Activated CD4-positive, CD25-positive, alpha-beta regulatory T cell treated with anti-CD3 and anti-CD28 coated beads, Interleukin-2, amount 50 U/mL, for 24 hours (primary cell): ENCODE measurements at places on chromosomes 11 and 22.
A peak's percentile ranks its signal among the peaks of the same experiment; 100 is the strongest.

GRCh38 chr22:19962246-19962908 lies 20.8 kb upstream of the TXNRD2 start:
- peak; percentile 22 for ATAC-seq

- ATAC-seq: no peak
Measured at GRCh38 chr11:69563306-69563705, 77.7 kb upstream of the CCND1 start.

DNA sequence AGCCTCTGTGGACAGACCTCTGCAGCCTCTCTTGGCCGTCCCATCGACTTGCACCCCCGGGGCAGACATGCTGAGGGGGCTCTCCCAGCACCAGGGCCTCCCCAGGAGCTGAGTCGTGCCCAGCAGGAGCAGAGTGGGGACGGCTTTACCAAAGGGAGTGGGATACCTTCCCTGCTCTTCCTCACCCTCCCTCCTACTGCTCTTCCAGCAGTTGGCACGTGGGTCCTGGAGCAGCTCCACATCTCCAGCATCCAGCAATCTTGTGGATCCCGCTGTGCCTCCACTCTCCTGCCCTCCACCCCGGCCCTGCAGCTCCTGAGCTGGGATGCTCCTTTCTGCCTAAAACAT lies 854.0 kb downstream of the BRD1 start:
- no peak for ATAC-seq

- no peak for ATAC-seq
Measured at GRCh38 chr11:42271306-42271705, 811.9 kb upstream of the LRRC4C start.

DNA sequence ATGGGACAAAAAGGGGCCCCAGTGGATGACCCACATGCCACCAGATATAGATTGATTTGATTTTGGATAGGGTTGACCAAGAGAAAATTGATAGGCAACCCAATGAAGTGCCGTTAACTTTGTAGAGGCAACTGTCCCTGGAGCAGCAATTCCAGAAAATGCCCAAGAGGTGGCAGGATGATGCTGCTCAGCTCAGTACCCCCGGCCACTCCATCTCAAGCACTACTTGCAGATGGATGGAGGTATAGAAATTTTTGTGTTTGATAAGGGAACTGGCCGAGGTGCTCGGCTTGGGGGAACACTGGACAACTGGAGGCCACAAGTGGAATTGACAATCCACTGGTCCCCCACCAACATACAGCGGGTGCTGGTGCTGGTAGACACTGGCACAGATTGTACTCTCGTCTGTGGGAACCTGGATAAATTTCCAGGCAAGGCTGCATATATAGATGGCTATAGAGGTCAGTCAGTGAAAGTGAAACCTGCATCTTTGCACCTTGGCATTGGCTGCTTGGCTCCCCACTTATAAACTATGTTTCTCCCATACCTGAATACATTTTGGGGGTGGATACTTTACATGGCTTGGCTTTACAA lies 86.3 kb downstream of the CCDC83 start:
- peak; percentile 30 for ATAC-seq

DNA sequence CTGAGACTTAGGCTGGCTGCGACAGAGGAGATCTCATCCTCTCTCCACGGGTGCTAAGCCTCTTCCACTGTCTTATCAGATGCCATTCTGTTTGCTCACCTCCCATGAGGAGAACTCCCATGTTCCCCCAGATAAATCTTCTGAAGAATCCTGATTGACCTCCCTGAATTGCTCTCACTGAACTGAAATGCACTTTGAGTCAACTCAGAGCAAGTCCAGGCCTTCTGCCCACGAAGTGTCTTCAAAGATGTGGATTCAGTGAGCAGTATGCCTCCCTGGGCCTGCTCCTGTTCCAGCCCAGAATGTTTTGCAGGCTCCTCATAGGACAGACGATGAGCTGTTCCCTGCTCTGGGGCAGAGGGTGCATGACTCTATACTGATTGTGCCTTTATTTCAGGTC lies 17.4 kb downstream of the TUB start:
- no peak for ATAC-seq

DNA sequence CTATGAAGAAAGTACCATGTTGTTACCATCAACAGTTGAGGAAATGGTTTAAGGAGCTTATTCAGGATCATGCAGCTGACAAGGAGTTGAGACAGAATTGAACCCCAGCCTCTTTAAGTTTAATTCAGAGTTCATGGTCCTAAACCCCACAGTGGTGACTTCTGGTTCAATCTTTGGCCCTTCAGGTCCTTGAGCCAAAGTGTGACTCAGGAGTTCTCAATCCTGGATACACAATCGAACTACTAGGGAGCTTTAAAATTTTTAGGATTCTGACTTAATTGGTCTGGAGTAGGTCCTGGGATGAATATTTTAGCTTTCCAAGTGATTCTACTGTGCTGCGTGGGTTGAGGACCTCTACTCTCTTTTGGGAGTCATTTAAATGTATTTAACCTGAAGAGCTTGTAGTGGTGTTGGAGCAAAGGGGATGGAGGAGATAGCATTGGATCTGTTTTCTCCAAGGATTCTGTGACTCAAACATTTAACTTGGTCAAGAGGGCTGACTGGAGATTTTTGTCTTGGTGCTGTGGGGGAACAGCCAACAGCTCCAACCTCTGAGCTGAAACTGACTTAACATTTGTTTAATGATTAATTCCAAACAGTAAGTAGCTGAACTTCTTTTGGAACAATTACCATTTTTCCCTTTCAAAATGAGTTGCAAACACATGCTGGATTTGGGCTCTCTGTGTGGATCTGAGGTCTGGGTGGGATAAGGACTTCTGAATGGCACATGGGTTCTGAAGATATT lies 80.1 kb downstream of the INSC start:
- no peak for ATAC-seq

- ATAC-seq: peak; percentile 51
Measured at GRCh38 chr11:125141686-125142535, 22.6 kb upstream of the PKNOX2 start.

DNA sequence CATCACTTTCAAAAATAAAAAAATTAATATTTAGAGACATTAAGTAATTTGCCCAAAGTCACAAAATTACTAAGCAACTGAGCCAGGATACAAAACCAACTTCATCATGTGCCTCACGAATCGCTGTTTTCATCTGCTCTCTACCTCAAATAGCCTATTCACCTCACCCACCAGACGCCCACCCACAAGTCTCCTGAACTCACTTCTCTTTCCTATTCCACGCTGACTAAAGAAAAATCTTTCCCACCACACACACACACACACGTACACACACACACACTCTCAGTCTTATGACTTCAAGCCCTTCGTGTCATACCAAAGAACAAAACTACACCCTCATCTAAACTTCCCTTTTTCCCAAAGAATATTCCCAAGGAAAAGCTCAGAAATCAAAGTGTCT lies 2.2 kb downstream of the OR8B12 start:
- no peak for ATAC-seq

DNA sequence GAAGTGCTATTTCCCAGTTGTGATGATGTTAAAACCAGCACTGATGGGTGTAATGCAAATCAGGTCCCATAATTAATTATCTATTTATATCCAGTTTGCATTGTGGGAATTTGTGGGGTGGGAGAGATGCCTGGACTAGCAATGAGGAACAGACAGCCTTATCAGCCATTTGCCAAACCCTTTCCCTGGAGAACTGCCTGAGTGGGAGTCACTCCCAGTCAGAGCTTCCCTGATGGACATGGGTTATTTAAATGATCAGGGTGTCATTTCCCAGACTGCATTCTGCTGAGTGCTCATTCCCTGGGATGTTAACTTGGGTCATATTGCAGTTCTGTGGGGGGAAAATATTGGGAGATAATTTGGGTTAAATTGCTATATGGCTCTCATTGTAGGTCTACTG lies 168.5 kb downstream of the NAV2 start:
- no peak for ATAC-seq

GRCh38 chr11:133947321-133947756 lies 9.4 kb downstream of the IGSF9B start:
- ATAC-seq: peak; percentile 34

- peak; percentile 82 for ATAC-seq
Measured at GRCh38 chr11:2089536-2090165, 49.5 kb downstream of the IGF2 start.
